ENCODE measurements at places on chromosomes 7 and 10.

DNA sequence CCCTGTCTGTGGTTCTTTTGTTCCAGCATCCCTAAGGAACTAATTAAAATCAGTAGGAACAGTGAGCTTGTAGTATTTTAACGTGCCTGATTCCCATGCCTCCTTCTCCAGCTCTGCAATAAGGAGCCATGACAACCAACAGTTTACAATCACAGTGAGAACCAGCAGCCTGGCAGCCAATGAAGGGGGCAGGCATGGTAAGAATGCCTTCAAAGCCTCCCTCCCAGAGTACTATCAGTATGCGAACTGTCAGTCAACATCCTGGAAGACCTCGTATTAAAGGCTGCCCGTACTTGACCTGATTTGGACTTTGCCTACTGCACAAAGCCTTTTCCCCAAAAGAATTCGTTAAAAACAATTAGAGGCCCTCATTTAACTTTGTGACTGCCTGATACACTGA lies 7.7 kb downstream of the ZPBP start:
- DNase-seq: no peak

DNA sequence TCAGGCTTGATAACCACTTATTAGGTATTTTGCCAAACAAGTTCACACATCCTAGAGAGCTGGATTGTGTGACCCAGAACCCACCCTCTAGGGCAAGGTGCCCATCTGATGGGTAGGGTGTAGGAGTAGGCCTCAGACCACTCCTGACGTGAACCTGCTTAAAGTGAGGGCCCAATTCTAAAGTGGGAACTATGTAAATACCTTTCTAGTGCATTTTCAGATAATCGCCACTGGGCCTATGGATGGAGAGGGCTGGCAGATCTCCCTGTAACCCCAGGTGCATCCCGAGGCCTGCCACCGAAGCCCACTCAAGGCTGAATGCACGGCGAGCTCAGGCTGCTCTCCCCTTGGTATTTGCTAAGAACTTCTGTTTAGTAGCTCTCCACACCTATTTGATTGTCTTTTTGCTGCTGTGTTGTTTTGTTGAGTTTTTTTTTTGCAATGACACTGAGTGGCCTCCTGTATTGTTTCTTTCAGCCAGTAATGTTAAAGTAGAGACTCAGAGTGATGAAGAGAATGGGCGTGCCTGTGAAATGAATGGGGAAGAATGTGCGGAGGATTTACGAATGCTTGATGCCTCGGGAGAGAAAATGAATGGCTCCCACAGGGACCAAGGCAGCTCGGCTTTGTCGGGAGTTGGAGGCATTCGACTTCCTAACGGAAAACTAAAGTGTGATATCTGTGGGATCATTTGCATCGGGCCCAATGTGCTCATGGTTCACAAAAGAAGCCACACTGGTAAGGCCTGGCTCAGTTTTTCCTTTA lies 71.7 kb downstream of the IKZF1 start:
- no peak for DNase-seq

- DNase-seq: no peak
Observed at GRCh38 chr10:100362570-100363496, 15.8 kb downstream of the SCD start.

DNA sequence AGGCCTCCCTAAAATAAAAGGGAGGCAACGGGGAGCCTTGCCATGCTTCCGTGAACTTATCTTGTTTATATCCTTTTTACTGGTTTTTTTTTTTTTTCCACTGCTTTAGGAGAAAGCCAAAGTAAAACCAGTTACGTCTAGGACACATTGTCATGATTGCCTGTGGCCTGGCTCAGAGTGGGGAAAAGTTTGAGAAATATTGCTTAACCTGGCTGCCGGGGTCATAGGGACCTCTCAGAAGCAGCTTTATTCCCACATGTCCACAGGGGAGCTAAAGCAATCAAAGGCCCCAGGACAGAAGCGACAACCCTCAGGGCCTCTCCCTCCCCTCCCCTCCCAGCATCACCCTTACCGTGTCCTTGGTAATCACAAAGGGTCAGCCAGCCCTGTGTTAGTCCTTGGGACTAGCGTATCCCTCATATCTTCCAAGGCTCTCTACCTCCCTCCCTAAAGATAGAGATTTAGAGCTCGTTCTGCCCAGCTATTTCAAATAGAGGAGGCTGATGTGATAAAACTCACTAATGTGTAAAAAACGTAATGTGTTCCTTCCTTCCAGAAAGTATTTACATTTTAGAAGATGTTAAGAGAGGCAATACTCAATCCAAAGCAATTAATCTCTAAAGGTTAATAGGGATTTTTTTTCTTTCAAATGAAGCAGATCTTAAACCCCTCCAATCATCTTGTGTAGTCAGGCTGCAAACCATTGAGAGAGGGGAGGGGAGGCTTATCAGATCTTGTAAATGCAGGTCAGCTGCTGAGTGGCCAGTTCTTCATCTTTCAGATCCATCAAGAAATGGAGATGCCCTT lies 64.8 kb upstream of the PRKAR2B start:
- no peak for DNase-seq

DNA sequence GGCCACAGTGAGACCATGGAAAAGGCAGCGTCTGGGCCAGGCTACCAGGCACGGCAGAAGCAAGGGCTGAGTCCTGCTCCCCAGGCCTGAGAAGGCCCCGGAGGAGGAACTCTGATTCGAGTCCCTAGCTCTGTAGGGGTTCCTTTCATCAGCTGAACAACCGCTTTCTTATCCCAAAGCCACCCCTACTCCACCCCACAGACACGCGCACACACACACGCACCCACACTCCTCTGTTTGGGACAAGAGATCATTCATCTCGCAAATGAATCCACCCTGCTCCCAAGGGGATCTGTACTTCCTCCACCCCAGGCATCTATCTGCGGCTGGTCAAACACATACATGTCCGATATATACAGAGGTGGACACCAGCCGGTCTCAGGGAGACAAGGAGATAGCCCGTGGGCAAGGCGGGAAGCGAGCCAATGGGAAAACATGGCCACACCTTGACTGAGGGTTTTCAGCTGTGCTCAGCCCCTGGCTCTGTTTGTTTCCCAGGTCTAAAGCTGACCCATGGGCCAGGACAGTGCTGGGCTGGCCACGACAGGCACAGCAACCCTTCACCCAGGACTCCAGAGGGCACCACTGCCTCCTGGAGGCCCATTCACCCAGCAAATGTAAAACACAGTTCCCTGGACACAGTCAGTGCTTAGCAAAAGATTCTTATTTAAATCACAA lies 7.3 kb downstream of the ZCCHC24 start:
- no peak for DNase-seq

DNA sequence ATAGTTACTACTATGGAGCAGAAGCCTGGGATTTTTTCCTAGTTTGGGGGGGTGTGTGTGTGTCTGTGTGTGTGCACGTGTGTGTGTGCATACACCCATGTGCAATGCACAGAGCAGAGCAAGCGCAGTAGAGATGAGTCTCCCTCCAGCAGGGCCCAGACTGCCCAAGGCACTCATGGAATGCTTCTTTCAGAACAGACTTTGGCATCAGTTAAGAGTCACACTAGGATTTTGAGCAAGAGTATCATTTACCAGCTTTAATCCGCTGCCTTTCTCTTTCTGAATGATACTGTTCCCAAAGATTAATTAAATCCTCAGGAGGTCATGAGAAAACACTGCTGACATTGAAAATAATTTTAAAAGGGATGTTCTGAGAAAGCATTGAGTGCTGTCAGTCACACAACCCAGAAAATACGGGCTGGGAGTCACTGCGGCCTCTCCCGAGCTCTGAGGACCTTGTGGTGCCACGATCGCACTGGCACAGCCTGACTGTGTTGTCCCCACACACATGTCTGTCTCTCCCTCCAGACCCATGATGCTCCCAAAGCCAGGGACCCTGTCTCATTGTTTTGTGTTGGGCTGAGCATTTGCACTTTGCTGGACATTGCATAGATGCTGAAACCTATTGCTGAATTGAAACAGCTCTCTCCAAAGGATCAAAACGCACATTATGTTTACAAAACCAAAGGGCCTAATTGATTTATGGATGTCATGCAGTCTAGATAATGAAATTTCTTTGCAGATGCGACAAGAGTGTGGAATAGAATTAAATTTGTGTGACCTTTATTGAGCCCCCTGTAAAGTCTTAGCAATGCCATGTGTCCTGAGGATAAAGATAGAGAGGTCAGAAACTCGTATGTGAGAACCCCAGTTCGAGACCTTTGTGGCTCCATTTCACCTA lies 54.7 kb upstream of the FIGNL1 start:
- no peak for DNase-seq

DNA sequence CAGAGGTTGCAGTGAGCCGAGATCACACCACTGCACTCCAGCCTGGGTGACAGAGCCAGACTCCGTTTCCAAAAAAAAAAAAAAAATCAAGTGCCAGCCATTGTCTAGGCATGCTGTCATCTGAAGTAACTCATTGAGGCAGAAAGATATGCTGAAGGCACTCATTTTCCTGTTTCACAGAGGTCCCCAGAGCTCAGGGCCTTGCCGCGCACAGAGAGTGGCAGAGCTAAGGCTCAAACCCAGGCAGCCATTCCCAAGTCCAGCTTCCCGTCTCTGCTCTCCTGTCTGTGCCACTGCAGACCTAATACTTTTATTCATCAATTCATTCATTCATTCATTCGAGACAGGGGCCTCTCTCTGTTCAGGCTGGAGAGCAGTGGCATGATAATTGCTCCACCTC lies 3.5 kb downstream of the GRIFIN start:
- no peak for DNase-seq

DNA sequence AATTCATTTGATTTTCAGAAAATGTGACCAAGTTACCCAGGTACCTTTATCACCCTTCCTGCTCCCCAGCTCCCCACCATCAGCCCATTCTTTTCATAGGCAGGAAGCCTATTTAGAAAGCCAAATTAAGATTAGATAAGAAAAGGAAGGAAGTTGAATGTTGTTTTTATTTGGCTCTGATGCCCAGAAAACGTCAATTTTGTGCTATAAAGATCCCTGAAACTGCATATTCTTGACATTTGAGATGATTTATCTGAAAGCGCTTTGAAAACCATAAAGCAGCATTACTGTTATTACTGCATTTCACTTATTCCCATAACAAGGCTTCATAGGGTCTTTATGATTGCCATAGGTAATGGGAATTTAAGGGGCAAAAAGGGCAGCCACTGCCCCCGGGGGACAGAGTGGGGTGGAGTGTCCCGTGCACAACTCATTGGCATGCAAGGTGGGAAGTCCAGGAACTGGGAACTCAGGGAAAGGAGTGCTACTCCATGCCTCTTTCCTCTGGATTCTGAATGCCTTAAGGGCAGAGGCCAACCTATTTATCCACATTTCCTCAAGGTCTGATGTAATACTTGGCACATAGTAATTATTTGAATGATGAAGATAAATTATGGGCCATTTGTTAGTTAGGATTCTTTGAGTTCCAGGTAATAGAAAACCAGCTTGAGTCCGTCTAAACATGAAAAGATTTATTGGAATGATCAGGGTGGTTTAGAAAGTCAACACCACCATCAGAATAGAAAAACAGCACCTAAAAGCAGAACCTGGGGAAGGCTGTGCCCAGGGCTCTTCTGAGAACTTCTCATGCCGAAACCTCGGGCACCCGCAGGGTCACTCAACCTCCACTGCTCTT lies 100.6 kb upstream of the ELMO1 start:
- no peak for DNase-seq

GRCh38 chr7:103141753-103142404 lies 7.0 kb downstream of the NAPEPLD start:
- DNase-seq: no peak

GRCh38 chr7:12519682-12520009 lies 50.9 kb upstream of the SCIN start:
- DNase-seq: no peak

DNA sequence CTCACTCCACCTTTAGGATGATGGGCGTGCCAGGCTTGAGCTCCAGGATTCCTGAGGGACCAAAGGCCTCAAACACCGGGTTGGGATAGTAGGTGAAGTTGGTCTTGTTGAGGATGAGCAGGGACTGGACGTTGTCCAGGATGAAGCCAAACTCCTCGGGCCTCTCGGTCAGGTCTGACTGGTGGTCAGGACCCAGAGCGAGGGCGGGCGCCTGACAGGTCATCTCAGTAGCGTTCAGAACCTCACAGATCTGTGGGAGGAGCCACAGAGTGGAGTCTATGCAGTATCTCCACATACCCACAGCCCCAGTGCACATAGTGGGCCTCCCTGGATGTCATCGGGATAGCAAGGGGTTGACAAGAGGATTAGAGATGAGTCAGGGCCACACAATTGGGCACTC lies 394.9 kb downstream of the PLXNA4 start:
- no peak for DNase-seq

- no peak for DNase-seq
Observed at GRCh38 chr10:69516316-69516715, 56.9 kb downstream of the NEUROG3 start.

- DNase-seq: no peak
Observed at GRCh38 chr10:2478656-2479055, 588.7 kb upstream of the PFKP start.

GRCh38 chr10:113331961-113332360 lies 220.9 kb upstream of the HABP2 start:
- DNase-seq: no peak

DNA sequence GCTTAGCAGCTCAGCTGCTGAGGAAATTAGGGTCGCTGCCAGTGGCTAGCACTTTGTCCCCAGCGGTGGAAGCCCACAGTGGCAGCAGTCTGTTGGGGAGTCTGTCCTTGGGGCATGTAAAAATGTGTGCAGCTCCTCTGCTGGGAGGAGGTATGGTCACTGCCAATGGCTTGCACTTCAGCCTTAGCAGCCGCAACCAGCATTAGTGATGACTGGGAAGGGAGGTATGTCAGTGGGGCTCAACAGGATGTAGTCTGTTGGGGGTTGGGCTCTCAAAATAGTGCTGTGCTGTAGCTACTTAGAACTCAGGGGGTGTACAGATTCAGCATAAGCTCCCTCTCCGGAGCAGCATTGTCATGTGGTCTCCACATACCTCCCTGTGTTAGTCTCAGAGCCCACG lies 189.9 kb downstream of the ZEB1 start:
- DNase-seq: no peak

DNA sequence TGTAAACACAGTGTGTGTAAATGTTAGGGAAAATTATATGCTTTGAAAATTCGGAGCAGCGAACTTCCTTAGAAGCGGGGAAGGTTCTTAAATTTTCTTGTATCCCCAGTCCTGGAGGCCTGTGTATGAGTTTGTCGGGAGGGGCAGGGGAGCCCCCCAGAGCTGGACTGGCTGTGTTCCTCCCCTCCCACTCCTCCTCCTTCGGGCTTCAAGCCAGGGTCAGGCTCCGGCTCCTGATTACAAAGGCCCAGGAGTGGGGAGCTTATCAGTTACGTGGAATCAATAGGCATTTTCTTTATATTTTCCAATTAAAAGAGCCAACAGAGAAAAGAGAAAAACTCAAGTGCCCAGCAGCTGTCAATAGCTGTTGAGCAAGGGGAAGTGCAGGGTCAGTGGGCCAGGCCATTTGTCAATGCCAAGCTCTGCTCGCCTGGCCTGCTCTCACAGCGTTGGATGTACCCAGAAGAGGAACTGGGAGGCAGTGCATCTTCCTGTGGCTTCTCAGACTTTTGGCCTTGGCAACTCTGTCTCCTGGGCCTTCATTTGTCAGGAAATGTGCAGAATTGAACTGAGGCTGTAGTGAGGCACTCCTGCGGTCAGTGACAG lies 156.9 kb upstream of the PCBD1 start:
- no peak for DNase-seq

DNA sequence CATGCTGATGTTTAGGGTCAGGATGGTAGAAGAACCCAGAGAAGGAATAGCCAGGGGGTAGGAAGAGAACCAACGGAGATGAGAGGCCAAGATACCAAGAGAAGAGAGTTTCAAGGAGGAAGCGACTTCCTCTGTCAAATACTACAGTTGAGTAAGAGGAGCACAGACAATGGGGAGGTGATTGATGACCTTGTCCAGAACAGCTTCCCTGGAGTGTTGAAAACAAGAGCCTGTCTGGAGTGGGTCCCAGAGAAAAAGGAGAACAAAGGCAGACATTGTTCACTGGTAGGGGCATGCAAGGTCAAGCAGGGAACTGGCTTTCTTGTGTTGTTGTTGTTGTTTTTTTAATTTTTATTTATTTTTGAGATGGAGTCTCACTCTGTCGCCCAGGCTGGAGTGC lies 9.6 kb upstream of the TRIM56 start:
- DNase-seq: no peak
